ENCODE measurements at places on chromosomes 1 and 21.

DNA sequence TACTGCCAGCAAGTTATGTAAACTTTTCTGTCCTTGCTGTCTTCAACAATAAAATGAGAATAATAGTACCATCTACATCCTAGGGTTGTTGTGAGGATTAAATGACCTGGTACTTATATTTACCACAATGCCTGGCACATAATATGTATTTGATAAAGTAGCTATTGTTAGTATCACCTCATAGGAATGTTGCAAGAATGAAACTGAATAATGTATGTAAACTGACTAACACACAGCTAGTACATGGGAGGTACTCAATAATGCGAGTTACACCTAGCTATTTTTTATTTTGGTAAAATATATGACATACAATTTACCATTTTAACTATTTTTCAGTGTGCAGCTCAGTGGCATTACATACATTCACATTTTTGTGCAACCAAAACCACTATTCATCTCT is 169.0 kb upstream of the C8B start:
- DNase-seq = no peak

DNA sequence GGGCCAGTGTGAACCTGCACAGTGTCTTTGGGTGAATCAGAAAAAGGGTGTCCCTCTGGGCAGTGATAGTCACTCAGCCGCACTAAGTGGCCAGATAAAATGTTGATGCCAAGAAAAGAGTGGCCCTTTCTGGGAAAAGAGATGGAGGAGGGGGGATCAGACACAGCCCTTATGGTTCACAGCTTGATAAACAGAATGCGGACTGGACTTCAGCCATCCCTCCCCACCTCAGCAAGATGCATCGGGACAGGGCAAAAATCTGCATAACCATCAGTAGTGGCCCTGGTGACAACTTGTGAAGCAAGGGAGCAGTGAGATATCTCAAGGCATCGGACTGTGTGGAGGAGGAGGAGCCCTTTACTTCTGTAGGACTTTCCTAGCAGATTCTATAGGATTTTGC is 353.8 kb upstream of the PLXNA2 start:
- no peak for DNase-seq

DNA sequence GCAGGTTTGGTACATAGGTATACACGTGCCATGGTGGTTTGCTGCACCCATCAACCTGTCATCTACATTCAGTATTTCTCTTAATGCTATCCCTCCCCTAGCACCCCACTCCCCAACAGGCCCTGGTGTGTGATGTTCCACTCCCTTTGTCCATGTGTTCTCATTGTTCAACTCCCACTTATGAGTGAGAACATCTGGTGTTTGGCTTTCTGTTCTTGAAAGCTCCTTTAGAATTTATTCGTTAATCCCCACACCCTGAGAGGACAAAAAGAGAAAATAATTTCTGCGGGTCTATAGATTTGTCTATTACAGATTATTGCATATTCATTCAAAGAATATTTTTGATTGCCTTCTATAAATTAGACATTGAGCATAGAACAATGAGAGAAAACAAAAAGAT is 455.5 kb downstream of the PLPP3 start:
- DNase-seq = no peak

DNA sequence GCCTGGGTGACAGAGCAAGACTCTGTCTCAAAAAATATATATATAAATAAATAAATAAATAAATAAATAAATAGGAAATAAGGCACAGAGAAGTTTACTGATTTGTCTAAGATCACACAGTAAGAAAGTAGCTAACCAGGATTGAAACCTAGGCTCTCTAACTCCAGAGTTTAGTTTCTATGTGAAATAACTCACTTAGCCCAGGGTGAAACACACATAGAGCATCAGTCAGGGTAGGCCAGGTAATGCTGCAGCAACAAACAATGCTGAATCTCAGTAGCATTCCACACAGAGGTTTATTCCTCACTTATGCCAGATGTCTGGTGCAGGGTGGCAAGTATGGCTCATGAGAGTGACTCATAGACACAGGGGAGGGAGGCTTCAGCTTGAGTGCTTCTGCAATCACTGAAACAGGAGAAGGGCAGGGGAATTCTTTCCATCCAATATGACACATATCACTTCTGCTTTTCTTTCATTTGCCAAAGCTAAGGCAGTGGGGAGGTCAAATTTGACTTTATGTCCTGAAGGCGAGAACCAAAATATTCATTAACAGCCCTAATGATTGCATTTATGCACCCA is 37.1 kb upstream of the KANK4 start:
- no peak for DNase-seq

GRCh38 chr1:234607109-234608024 is 2.6 kb downstream of the IRF2BP2 start:
- DNase-seq = peak; percentile 62

- no peak for DNase-seq
These were observed at the start of gene TFF1 for GRCh38 chr21:42366292-42367010. TFF1 (minus strand) TSS chr21:42366535; CDS start chr21:42366495, 40 bp downstream.

DNA sequence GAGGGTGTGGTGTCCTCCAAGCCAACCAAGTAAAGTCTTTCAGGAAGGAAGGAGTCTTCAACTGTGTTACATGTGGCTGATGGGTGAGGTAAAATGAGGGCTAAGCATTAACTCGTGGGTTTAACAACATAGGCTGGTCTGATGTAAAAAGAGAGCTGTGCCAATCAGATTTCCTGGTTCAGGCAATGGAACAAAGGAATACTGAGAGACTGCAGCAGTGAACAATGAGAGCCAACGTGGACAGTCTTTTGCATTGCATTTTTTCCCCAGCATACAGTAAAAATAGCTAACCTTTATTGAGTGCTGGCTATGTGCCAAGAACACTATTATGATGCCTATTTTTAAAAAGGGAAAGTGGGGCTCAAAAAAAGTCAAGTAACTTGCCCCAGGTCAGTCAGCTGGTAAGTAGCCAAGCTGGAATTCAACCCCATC is 31.1 kb downstream of the DLGAP3 start:
- DNase-seq = no peak

- no peak for DNase-seq
These were observed 49.0 kb downstream of the RAB3B start for GRCh38 chr1:51941528-51941927.

DNA sequence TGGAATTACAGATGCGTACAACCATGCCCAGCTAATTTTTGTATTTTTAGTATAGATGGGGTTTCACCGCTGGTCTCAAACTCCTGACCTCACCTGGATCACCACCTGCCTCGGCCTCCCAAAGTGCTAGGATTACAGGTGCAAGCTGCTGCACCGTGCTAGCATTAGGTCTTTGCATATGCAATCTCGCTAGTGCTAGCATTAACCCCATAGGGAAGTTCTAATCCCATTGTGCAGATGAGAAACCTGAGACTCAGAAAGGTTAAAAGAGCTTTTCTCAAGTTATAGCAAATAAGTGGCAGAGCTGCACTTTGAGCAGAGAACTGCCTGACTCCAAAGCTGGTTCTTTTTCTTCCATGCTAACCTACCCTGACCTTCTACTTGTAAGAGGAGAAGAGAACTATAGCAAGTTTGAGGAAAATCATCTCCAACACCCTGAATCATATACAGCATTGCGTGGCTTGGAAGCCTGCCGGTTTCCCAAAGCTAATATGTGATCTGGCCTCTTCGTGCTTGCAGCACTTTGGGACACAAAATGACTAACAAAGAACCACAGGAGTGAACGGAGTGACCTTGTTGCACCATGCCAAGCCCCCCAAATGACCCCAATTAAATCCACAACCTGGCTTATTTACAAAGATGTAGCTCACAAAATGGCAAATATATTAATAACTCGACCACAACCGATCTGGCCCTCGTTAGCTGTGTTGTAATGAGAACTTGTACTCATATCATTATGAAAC is 185.1 kb downstream of the TM2D1 start:
- no peak for DNase-seq

DNA sequence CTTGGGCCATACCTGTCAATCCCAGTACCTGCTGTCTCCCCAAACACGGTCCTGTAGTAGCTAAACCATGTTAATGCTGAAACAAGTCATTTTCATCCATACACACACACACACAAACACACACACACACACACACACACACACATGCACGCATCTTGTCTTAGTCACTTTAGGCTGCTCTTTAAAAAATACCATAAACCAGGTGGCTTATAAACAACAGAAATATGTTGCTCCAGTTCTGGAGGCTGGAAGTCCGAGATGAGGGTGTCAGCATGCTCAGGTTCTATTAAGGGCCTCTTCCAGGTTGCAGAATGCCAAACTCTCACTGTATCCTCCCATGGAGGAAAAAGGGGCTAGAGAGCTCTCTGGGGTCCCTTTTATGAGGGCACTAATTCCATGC is 129.9 kb downstream of the NTPCR start:
- no peak for DNase-seq

GRCh38 chr1:14824314-14824915 is 225.9 kb downstream of the KAZN start:
- DNase-seq = no peak

GRCh38 chr1:54542120-54542961 is 5.7 kb upstream of the ACOT11 start:
- DNase-seq = peak; percentile 80

DNA sequence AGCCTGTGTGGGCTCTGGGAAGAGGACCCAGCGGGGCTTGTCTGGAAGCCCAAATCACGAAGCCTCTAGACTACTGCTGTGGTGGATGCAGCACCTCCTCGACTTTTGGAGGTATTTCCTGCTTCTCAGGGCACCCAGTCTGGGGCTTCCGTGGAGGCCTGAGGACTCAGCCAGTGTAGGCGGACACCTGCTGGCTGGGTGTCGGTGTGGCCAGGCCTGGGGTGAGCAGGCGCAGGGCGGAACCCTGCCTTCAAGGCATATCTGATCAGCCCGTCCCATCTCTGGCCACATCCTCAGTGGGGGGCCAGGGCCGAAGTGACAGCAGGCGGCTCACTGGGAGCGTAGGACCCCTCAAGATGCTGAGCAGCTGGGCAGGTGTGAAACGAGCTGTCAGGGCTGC is 6.9 kb downstream of the PLCH2 start:
- no peak for DNase-seq

DNA sequence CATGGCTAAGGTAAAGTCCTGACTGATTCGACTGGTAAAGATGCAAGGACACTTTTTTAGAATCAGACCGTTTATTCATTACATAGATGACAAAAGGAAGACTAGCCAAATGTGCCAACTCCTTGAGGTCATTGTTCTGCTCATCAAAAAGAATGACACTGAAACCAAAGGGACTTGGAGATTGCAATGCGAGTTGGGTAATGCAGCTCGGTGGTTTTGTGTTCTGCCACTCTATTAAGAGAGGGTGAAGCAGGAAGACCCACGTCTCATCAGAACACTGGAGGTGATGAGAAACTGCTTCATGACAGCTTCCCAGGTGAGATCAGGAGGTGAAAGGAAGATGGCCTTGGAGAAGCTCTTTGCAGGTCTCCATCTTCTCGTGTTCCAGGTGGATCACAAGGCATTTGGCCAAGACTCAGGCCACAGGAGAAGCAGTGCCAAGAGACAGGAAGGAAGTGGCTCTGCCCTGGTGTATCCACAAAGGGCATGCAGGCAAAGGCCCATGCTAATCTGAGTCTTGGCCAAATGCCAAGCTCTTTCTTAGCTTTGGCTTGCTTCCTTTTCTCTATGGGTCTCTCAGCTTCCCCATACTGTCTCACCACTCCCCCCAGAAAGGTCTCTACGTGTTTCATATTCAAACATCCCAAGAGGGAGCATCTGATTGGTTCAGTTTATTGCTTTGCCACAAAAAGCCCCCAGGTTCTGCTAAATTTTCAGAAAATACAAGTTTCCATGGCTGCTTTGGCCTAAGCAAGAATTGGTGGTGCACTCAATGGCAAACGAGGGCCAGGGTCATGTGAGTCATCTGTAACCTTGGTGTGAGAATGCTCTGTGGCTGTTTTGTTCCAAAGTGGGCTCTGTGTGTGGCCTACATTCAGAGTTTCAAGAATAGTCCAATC is 5.7 kb upstream of the CCT8 start:
- DNase-seq = no peak

DNA sequence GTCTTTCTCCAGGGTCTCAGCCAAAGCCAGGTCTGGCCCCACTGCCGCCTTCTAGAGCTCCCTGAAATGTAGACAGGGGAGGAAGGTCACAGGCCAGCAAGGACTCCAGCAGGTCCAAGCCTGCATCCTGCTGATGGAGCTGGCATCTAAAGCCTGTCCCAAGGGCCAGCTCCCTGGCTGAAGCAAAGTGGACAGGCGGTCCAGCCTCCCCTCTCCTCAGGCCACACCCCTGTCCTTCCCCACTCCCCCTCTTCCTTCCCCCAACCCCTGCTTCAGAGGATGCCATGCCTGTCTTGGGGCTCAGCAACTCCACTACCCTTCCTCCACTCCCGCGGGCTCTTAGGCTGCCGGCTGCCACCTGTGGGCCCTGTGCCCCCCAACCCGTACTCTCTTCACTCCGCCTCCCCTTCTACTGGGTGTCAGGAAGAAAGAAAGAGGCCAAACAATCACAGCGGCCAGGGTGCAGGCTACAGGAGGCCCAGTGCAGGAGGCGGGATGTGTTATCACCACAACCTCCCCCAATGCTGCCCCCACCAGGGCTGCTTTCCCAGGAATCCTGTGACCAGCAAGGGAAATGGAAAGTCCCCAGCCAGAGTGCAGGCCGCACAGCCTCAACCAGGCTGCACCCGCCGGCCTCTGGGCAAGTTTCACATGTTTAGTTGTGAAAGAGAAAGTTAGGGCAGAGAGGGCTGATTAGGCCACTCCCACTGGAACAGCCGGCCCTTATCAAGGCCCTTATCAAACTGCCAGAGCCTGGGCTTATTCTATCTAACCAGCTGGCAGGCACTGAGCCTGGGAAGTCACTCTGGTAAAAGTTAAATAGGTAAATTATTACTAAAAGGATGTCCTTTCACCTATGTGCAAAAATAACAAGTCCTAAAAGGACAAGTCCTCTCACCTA is 34.1 kb downstream of the ACOT7 start:
- peak; percentile 61 for DNase-seq

DNA sequence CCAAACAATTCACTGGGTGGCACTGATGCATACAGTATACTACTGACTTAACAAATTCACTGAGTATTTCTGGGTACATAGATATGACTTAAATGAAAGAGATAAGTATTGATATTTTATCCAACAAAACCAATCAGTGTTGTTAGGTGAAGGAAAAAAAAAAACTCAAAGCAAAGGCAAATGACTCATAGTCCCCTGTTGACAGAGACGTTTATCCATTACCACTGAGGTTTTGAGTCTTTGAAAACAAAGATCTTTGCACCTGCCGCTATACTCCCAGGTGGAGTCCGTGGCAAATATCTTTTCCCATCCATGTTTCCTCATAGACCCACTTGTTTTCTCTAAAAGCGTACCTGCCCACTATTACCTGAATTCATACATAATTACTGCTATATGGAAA is 18.4 kb downstream of the DYNLT5 start:
- DNase-seq = no peak

- DNase-seq = no peak
These were observed 39.3 kb downstream of the ELK4 start for GRCh38 chr1:205592443-205593003.

GRCh38 chr1:87592156-87592555 is 263.5 kb downstream of the LMO4 start:
- DNase-seq = no peak

- no peak for DNase-seq
These were observed 864.4 kb downstream of the USP25 start for GRCh38 chr21:16594191-16594590.

DNA sequence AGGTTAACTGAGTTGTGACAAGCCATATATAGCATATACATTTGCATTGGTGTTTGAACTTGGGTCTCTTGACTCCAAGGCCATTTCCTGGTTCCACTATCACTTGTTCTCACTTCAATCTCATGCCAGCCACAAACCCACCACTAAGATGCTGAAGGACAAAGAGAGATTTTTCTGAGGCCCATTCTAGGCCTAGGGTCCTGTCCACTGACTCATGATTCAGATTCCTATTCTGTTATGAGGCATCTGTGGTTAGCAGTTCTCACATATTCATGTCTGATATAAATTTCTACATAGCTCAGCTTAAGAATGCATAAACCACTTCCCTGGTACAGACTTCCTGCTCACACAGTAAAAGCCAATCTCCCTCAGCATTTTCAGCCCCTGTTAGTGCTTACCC is 326.1 kb upstream of the BEND5 start:
- no peak for DNase-seq

Data from activated T-cell treated with anti-CD3 and anti-CD28 coated beads, Interleukin-2, amount 50 U/mL, for 24 hours (primary cell).